ENCODE measurements at places on chromosomes 4 and X.
A peak's percentile ranks its signal among the peaks of the same experiment; 100 is the strongest.

GRCh38 chrX:83469551-83469950 lies 38.5 kb upstream of the POU3F4 start:
- no peak for DNase-seq

- DNase-seq, result no peak
Observed at GRCh38 chr4:14025891-14026290, 398.4 kb upstream of the BOD1L1 start.

GRCh38 chr4:47031011-47031678 lies at the start of gene GABRB1:
TSS of gene GABRB1 (plus strand) at chr4:47031567.
- no peak for DNase-seq

- no peak for DNase-seq
Observed at GRCh38 chr4:120809518-120809917, 113.0 kb downstream of the PRDM5 start.

DNA sequence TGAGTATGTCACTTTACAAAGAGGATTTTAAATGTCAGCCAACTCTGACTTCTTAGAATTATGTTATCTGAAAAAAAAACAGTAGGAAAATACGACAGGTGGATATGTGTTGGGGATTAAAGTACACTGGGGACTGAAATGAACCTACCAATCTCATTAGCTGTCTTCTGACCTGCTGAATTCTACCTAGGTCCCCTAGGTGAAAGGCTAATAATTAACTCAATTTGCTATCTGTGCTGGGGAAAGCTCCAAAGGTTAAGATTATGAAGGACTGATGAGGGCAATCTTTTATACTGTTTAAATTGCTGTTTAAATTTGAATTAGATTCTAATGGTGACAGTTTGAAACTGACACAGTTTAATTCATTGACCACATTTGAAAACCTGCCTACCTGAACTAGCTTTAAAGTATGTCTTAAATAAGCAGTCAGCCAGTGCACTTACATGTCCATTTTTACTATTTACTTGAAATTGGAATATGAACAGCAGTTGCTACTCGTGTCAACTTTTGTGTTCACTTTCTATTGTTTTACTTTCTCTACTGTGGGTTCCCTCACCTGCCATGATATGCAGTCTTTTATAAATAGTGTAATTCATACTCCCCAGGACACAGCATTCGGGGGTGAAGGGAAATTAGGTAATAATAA lies 977.3 kb downstream of the C4orf33 start:
- no peak for DNase-seq

GRCh38 chr4:27787195-27787594 lies 926.6 kb downstream of the STIM2 start:
- DNase-seq, result no peak

GRCh38 chr4:83831588-83831987 lies 295.7 kb downstream of the GPAT3 start:
- DNase-seq, result no peak

GRCh38 chr4:89110986-89111832 lies at the start of gene TIGD2:
TSS of gene TIGD2 (plus strand) at chr4:89111533. CDS start at chr4:89112975, 1,442 bp downstream.
- peak; percentile 91 for DNase-seq

- no peak for DNase-seq
Observed at GRCh38 chrX:13716455-13716854, 18.0 kb downstream of the TRAPPC2 start.

DNA sequence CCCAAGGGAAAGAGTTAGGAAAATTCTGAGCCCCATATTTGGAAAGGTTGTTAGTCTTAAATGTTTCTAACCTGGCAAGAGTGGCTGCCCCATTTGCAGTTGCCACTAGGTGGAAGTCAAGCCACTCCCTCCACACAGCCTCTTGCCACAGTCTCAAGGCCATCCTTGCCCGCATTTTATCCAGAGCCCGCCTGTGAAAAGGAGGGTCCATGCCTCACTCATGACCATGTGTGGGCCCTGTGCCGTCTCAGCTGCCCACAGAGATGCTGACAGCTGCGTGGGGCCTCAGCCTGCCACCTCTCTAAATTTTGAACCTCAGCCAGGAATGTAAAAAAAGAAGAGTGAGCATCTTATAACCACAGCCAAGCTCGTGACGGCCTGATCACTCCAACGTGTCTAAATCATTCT lies 201.5 kb upstream of the FAM241A start:
- DNase-seq, result peak; percentile 5

DNA sequence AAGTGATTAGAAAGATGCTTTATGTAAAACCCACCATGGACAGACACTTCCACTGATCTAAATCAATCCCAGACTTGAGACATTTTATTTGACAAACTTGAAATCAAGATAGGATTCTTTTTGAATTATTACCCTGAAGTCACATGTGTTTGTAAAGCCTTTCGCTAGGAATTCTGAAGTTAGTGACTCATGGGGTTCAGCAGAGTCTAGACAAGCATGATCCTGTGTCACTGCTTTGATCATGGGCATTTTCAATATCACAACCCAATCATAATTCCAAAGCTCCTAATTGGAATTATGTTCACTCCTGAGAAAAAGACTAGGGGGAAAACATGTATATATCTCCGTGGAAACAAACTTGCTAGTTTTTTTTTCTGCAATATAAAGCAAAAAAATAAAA lies 67.5 kb upstream of the BMP3 start:
- no peak for DNase-seq

DNA sequence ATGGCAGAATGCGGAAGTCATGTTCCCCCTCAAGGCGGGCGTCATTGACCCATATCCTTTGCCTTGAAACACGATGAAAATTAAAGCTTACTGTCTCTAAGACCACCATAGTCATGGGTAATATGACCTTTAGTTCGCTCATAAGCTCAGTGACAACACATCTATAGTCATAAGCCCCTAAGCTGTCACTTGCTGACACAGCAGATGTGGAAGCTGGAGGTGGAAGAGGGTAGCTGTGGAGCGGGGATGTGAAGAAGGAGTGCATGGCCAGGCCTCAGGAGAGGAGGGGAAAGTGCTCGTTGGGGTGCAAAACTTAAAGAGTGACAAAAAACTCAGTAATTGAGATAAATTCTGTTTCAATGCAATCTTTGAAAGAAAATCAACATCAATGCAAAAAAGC lies 134.0 kb upstream of the PDLIM3 start:
- no peak for DNase-seq

- DNase-seq, result no peak
Observed at GRCh38 chrX:41722214-41722613, 1.8 kb upstream of the GPR82 start.

DNA sequence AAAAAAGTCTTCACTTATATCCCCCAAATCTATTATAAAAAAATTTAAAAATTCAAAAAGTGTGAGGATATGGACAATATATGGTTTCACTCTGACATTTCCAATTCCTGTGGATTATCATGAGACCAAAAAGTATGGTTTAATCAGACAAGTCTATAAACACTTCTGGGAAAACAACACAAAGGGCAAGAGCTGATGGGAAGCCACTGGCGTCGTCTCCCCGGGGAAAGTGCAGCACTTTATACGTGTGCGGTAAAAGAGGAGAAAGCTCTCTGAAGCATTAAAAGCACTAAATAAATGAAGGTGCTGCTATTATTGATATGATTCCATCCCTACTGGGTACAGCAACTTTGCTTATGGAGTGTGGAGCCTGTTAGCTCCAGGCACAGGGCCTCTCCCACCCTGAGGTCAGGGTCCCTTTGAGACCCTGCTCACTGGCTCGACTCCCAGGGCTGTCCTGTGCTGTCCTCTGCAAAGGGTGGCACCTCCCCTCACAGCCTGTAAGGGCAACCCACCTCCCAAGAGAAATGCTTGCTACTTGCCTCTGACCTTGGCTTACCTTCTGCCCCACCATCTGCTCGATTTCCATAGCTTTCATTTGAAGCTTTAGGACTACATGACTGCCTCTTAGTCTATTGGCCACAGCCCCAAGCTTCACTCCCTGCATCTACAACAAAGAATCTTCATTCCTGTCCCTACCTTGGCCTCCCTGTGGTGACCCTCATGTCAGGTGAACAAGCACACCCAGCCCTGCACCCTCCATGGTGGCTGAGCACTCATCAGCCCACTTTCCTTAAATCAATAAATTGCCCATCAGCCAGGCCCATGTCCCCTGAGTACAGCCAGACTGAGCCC lies 248.6 kb downstream of the HNRNPD start:
- no peak for DNase-seq

DNA sequence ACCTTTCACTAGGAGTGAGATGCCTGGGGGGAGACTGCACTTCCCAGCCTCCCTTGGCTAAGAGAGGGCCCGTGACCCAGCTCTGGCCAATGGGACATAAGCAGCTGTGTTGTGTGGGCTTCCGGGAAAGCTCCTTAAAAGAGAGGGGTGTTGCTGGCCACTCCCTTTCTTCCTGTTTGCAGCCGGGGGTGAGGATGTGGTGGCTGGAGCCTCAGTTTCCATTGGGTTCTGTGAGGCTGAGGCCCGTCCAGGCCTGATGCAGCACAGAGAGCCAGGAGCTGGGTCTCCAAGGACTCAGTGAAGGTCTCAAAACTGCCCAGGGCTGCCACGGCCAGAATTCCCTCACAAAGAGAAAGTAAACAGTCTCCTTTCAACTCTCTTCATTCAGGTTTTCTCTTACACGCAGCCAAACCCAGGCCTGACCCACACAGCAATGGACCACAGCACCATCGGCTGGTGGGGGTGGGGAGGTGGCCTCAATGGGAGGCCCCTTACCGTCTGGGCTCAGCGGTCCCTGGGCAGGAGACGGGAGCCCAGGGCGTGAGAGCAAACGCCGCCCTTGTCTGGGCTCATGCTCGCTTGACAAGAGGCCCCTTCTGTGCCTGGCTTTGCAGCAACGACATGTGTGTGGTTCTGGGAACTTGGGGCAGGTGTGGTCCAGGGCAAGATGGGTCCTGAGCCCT lies 6.6 kb downstream of the NKX1-1 start:
- DNase-seq, result peak; percentile 15

- no peak for DNase-seq
Observed at GRCh38 chr4:166460769-166461550, 587.9 kb downstream of the TLL1 start.

DNA sequence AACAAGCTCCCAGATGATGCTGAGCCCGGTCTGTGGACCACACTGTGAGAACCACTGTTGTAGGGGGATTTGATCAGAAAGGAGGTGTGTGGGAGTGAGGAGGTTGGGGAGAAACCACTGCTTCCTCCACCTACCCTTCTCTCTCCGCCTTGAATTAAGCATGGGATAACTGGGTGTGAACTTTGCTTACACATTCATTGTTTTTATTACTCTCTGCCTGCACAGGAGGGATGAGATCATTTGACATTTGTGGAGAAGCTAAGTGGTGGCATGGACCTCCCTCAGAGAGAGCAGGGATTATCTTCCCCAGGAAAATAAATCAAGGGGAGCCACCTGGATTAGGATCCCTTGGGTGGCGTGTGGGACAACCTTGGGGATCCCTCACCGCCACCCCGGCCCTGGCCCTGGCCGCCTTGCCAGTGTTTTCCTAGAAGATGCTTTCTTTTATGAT lies 212.1 kb upstream of the ATP6AP2 start:
- no peak for DNase-seq

GRCh38 chr4:103786014-103786413 lies 66.2 kb upstream of the TACR3 start:
- no peak for DNase-seq

DNA sequence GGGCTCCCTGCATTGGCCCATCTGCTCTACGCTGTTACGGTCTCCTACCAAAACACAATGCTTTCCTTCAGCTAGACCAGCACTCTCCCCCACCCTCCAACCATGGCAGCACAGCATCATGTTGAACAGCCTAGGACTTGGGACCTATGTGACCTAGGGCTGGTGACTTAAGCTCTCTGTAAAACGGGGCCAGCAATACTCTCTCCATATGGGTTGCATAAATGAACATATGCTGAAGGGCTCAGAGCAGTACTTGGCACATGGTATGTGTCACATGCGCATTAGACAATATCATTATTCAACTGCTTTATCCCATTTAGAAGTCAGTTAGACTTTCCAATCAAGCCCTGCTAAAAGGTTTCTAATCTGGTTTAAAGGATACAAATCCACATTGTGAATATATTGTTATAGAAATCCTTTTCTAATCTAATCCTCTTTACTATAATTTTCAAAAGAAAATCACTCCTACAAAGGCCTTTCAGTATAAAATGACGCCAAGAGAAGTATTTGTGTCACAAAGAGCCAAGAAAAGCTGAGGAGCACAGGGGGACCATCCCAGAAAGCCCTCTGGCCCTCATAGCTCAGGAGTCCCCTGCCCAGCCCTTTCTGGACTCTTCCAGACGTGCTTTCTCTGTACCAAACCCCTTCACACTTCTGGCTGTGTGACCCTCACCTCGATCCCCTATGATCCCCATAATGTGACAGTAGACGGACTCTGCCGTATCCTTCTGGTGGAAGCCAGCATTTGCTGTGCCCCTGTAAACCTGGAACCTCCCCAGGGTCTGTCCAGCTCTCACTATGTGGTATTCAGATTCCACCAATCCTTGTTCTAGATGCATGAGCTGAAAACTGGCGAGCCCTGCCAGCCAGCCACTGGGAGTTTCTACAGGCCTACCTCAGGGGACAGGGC lies 42.3 kb downstream of the NSG1 start:
- no peak for DNase-seq
